Right renal pelvis (tissue), 4 donors: ENCODE measurements at places on chromosomes 12 and 14. TPM values are rescaled to one million over a fixed set of nuclear protein-coding genes. Genes with fewer than 3 reads are reported as not detected.
A peak's percentile ranks its signal among the peaks of the same experiment; 100 is the strongest.

DNA sequence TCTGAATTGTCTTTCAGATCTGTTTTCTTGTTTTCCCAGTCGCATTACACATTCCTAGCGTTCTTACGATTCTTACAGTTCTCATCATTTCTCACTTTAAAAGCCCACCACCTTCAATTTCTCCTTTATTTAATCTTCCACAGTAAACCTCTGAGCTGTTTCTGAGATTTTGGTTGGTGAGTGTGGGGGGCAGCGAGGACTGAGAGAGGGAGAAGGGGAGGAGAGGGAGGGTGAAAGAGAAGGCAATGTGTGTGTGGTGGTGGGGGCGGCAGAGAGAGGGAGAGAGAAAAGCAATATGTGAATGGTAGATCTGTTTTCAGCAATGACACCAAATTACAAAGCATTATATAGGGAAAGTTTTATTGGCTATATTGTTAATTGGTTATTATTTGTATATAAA, 282.6 kb downstream of the SOX5 start:
- no peak for DNase-seq

DNA sequence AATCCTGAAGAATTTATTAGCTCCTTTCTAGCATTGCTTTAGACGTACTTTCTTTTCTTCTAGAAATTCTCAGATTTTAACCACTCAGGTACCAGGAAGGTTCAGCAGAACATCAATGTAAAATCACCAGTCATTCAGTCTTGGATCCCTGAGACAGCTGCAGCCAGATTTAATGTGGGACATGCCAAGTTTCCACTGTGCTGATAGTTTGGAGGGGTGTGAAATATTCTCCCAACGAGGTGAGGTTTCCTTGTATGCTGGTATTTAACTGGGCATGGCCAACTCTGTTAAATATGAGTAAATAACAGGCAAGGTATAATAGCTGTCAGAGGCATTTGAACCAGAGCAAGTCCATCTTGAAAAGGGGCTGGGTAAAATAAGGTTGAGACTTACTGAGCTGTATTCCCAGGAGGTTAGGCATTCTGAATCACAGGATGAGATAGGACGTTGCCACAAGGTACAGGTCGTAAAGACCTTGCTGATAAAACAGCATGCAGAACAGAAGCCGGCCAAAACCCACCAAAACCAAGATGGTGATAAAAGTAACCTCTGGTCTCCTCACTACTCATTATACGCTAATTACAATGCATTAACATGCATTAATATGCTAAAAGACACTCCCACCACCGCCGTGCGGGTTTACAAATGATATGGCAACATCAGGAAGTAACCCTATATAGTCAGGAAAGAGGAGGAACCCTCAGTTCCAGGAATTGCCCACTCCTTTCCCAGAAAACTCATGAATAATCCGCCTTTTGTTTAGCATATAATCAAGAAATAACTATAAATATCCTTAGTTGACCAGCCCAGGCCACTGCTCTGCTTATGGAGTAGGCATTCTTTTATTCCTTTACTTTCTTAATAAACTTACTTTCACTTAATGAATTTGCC, 75.2 kb upstream of the RASSF8 start:
- no peak for DNase-seq

- DNase-seq: no peak
Measured at GRCh38 chr12:94872007-94872653, 131.4 kb downstream of the NDUFA12 start.

GRCh38 chr14:89336338-89336737, 80.7 kb downstream of the FOXN3 start:
- no peak for DNase-seq

DNA sequence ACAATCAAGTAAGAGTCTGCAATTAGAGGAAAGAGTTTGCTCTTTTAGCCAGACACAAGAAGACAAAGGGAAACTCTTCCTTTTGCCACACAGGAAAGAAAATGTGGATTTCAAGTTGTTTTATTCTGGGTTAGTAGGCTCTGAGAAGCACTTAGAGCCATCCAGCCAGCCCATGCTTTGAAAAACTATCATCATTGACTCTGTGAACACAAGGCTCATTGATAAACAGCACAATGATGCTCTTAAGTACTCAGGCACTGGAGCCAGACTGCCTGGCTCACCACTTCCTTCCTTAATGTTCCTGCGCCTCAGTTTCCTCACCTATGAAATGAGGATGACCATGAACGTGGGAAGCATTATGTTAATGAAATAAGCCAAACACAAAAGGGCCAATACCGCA, 150.2 kb upstream of the EEA1 start:
- DNase-seq: no peak

DNA sequence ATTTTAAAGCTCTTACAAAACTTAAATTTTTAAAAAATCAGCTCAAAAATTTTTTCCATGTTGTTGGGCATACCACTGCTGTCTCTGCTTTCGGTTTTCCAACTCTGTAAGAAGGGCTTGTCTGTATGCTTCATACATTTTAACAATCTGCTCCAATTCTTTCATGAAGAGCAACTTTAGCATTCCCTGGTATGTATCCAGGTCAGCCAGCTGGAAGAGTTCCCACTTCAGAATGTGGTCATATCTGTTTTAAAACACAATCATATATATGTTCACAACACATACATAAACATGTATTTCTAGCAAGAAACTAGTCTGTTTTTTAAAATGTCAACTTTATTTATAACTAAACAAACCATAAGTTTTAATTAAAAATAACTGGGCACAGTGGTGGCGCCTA, 33.0 kb downstream of the SAV1 start:
- DNase-seq: no peak

- no peak for DNase-seq
Measured at GRCh38 chr12:120138366-120138765, 21.8 kb upstream of the RAB35 start.

- DNase-seq: no peak
Measured at GRCh38 chr12:107159384-107159900, 66.1 kb upstream of the CRY1 start.

- DNase-seq: no peak
Measured at GRCh38 chr12:13198876-13199275, 2.4 kb downstream of the EMP1 start.

GRCh38 chr12:128573907-128574306, 249.9 kb downstream of the SLC15A4 start:
- no peak for DNase-seq

- peak; percentile 85 for DNase-seq
Measured at GRCh38 chr12:54360717-54361456, 3.4 kb downstream of the GPR84 start.

DNA sequence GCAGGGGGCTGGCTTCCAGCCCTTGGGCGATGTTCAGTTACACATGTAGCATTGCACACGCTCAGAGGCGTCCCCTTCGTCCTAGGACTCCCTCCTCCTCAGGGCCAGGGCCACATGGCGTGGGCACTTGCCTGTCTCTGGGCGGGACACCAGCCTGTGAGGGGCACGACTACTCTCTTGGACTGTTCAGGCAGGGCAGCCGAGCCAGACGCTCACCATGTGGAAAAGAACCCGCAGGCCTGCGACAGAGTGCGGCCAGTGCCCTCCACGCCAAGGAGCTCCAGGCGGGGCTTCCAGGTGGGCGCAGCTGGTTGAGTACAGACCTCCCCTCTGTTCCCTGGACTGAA, 20.9 kb downstream of the MTA1 start:
- no peak for DNase-seq

DNA sequence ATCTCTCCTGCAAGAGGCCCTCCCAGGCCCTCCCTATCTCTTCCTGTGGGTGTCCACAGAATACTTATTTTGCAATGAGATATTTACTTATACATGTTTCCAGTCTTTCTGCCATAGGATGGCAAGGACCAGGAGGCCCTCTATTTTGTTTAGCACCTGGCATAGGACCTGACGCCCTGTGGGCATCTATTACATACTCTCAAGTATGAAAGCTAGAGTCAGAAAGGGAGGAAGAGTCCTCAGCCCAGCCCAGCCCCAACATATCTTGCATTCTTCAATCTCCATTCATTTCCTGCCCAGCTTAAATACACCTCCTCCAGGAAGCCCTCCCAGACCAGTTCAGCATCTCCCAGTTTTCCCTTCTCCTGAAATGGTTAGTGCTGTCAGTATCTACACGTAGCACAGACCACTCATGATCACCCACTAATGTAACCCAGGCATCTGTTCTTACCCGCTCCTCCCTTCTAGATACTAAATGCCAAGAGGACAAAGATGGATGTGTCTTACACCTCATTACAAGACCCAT, 7.4 kb downstream of the FOXN4 start:
- DNase-seq: no peak

GRCh38 chr14:21317398-21317797, 37.5 kb downstream of the RPGRIP1 start:
- no peak for DNase-seq

- DNase-seq: peak; percentile 58
Measured at GRCh38 chr14:22614240-22614799, 16.2 kb downstream of the ABHD4 start.

- DNase-seq: no peak
Measured at GRCh38 chr14:51069055-51069454, 25.9 kb downstream of the TRIM9 start.

DNA sequence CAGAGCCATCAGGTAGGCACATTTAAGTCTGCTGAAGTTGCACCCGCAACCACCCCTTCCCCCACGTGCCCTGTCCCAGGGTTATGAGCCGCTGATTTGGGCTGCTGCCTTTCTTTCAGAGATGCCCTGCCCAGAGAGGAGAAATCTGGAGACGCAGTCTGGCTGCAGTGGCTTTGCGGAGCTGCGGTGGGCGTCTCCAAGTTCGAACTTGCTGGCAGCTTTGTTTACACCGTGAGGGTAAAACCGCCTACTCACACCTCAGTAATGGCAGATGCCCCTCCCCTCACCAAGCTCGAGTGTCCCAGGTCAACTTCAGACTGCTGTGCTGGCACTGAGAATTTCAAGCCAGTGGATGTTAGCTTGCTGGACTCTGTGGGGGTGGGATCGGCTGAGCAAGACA, 14.7 kb downstream of the PTCSC3 start:
- DNase-seq: no peak

GRCh38 chr14:50007123-50007903, 109.1 kb downstream of the VCPKMT start:
- no peak for DNase-seq

- DNase-seq: no peak
Measured at GRCh38 chr14:77580477-77580876, 36.0 kb downstream of the SPTLC2 start.

- peak; percentile 70 for DNase-seq
Measured at GRCh38 chr12:6867413-6868210, at the start of gene TPI1. TPI1 (plus strand) TSS chr12:6867531; CDS start chr12:6867567, 36 bp downstream.

GRCh38 chr12:38771871-38772270, 133.5 kb downstream of the CPNE8 start:
- DNase-seq: no peak

DNA sequence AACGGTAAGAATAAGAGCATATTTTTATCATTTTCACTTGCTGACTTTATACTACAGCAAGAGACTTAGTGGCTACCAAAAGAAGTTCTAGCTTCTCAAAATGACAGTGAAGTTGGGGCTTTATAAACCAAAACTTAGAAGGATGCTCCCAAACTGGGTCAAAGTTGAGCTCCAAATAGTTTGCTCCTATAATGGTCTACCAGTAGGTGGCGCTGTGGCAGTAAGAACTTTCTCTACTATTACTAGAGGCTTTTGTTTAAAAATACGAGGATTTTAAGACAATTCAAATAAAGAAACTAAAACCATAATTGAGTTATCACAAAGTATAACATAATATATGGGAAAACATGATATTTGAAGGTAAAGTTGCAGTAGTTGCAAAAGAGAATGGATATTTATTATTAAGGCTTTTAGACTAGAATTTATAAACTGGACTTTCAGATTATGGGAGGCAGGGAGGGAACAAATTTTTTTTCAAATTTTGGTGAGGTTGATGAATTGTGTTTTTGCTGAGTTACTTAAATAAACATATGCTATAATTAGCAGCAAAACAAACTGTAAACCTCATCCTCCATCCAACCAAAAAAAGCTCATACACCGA, 75.0 kb downstream of the TGFB3 start:
- DNase-seq: peak; percentile 48

DNA sequence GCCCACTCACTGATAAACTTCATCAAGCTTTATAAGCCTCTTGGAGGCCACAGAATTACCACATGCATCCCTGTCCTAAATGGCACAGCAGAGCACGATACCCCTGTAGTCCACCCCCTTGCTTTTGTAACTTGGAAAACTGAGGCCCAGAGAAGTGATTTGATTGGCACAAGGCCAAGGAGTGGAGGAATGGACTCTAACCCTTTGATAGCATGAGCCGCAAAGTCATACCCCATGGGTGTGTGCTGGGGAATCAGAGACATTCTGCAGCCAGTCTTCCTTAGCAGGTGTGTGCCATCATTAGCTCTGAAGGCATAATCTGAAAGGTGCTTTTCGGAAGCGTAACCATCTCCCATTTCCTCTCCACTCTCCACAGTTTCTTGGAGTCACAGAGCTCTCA, 28.5 kb upstream of the PWP1 start:
- no peak for DNase-seq

GRCh38 chr14:75539162-75539560, 16.9 kb downstream of the BATF start:
- no peak for DNase-seq

DNA sequence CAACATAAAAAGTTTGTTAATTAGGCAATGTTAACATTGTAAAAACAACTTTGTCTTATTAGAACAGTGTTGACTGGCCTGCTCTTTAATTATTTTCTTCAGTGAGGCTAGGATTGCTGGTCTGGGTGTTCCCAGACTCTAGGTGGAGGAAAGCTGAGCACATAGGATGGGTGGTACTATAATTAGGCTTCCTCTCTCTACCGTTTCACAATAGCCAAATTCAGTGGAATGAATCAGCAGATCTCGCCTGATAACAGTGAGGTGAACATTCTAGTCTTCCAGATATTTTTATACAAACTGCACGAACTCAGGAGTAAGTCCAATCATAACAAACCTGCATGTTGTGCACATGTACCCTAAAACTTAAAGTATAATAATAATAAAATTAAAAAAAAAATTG, 11.9 kb downstream of the PTGDR start:
- no peak for DNase-seq

DNA sequence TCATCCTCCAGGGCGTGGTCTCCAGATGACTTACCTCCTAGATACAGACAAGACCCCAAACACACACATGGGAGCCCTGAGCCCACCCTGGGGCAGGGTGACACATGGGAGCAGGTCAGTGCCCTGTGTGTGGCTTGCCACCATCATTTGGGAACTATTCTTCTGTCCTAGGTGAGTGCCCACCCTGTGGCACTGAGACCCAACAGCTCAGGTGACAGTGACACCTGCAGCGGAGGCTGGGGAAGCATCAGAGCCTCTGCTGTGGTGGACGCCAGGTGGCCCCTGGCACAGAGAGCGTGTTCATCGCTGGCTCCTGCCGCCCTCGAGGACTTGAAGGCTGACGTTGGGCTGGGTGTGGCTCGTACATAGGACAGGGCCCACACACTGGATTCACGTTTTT, 23.0 kb downstream of the SFSWAP start:
- DNase-seq: no peak

The NANOG gene
- polyA plus RNA-seq: not detected

The ANKS1B gene
- polyA plus RNA-seq: 3.7 TPM

The SYCP3 gene
- 0.60 TPM for polyA plus RNA-seq

The DAD1 gene
- 295 TPM for polyA plus RNA-seq

The DACT1 gene
- 31.0 TPM for polyA plus RNA-seq

The ARG2 gene
- 11.3 TPM for polyA plus RNA-seq

The PRB2 gene
- polyA plus RNA-seq: not detected

The HVCN1 gene
- 9.1 TPM for polyA plus RNA-seq

The ARMH4 gene
- polyA plus RNA-seq: 90.3 TPM

The CEBPE gene
- polyA plus RNA-seq: 0.13 TPM

The NPAS3 gene
- 10.5 TPM for polyA plus RNA-seq

The PLEKHG7 gene
- polyA plus RNA-seq: 0.47 TPM

The SLCO1C1 gene
- polyA plus RNA-seq: 0.86 TPM

The HOXC12 gene
- not detected for polyA plus RNA-seq

The AKAP5 gene
- polyA plus RNA-seq: 9.1 TPM

The AQP2 gene
- polyA plus RNA-seq: 93.0 TPM

The PLEKHD1 gene
- 6.1 TPM for polyA plus RNA-seq

The ATN1 gene
- 136 TPM for polyA plus RNA-seq
